ENCODE measurements at places on chromosomes 2 and 18.

DNA sequence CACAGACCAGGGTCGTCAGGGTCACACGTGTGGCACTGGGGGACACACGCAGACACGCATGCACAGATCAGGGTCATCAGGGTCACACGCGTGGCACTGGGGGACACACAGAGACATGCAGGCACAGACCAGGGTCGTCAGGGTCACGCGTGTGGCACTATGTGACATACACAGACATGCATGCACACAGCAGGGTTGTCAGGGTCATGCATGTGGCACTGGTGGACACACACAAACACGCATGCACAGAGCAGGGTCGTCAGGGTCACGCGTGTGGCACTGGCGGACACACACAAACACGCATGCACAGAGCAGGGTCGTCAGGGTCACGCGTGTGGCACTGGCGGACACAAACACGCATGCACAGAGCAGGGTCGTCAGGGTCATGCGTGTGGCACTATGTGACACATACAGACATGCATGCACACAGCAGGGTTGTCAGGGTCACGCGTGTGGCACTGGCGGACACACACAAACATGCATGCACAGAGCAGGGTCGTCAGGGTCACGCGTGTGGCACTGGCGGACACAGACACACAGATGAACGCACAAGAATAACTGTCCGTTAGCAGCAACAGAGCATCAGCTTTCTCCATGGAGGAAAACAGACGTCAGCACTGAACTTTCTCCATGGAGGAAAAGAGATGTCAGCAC is 34.9 kb downstream of the HDAC4 start:
- no peak for DNase-seq

- no peak for DNase-seq
These were observed 45.6 kb upstream of the NRP2 start for GRCh38 chr2:205636549-205637319.

DNA sequence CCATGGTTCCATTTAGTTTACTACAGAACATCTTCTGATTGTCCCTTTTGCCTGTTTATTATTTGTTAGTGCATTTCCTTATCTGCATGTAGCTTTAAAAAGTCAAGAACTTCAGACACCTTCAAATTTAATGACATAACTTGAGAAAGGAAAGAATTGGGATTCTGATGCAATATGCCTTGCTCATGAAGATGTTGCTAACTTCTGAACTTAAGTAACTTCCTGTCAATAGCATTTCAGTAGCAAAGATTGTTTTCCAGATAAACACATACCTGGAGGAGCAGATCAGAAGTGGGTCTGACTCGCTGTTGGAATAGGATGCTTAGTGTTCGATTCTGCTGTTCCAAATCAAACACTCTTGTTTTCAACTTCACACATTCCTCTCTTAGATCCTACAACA is 190.2 kb upstream of the LYPD1 start:
- no peak for DNase-seq

GRCh38 chr2:5365871-5366461 is 326.2 kb upstream of the SOX11 start:
- no peak for DNase-seq

DNA sequence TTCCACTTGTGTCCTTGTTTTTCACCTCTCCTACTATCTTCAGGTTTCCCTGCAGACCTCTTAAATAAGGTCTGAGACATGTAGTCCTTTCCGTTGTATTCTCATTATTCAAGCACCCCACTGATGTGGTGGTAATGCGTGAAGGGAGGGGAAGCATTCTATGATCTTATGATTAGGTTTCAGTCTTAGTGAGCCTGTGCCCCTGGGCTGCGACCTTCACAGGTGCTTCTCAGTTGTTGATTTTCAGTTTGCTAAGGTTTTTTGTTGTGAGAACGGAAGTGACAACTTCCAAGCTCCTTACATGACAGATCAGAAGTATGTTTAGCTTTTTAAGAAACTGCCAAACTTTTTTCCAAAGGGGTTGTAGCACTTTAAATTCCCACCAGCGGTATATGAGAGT is 41.3 kb downstream of the VPS54 start:
- DNase-seq: no peak

DNA sequence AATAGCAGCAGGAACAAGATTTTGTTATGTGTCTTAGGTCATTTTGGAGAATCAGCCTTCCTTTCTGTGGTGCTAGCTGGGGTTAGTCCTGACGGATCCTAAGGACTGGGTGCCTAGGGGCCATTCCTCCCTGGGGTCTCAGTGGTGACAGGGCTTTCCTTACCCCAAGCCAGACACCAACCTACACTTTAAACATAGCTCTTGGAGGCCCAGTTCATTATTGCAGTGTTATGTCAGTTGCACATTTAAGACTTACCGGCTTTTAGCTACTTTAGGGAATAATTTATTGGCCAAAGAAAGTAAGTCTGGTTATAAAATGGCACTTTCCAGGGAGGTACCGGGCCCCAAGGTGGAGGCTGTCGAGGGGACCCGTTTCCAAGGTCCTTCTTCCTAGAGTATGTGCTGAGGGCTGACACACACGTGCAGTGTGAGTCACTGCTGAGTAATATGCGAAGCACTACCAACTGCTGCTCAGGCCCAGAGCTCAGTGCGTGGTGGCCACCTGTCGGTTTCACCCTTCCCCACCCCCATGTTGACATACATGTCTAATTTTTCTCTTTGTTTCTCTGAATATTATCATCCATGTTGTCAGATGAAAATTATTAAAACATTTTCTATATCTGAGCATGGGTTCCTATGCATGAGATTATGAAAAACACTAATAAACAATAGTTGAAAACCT is 37.0 kb upstream of the GRHL1 start:
- DNase-seq: no peak

- no peak for DNase-seq
These were observed 179.1 kb downstream of the ERBB4 start for GRCh38 chr2:212359425-212360067.

DNA sequence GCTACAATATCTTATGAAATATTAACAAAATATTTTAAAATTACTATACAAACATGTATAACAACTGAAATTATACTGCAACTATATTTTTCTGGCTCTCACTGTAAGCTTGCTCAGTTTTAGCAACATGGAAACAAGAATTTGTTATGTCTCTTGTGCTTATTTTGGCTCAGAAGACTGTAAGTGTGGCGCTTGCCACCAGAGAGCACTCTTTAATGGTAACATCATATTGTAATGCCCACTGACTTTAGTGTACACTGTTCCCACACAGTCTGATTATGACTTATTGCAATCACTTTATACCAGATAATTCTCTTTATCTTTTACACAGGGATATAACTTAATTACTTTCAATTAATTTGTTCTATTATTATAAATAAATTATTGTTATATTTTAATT is 1500.6 kb upstream of the TMEFF2 start:
- no peak for DNase-seq

- DNase-seq: no peak
These were observed 9.8 kb downstream of the TUBB6 start for GRCh38 chr18:12317664-12318333.

GRCh38 chr2:239302808-239303557 is 97.8 kb downstream of the HDAC4 start:
- no peak for DNase-seq

DNA sequence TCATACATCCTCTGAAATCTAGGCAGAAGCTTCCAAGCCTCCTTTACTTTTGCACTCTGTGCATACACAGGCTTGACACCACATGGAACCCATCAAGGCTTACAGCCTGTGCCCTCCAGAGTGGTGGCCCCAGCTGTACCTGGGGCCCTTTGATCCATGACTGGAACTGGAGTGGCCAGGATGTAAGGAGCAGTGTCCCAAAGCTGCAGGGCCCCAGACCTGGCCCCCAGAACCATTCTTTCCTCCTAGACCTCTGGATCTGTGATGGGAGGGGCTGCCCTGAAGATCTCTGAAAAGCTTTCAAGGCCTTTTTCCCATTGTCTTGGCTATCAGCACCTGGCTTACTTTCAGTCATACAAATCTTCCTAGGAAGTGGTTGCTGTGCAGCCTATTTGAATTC is 63.1 kb upstream of the NOL4 start:
- DNase-seq: no peak

DNA sequence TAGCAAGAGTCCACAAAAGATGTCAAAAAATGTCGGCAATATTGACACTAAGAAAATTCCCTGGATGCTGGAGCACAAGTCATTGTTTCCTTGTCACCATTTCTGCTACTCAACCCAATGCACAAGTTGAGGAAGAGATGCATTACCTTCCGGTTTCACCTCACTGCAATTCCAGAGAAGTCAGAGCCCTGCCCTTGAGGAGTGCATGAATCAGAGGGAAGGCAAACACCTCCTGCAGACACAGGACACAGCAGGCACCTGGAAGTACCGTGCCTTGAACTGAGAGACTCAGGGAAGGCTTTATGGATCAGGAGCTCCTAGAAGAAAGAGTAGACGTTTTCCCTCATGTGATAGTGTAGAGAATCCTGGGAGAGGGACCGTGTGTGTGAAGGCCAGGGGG is 62.7 kb upstream of the ARL4C start:
- no peak for DNase-seq

- DNase-seq: no peak
These were observed 30.1 kb downstream of the SPRED2 start for GRCh38 chr2:65402323-65402722.

DNA sequence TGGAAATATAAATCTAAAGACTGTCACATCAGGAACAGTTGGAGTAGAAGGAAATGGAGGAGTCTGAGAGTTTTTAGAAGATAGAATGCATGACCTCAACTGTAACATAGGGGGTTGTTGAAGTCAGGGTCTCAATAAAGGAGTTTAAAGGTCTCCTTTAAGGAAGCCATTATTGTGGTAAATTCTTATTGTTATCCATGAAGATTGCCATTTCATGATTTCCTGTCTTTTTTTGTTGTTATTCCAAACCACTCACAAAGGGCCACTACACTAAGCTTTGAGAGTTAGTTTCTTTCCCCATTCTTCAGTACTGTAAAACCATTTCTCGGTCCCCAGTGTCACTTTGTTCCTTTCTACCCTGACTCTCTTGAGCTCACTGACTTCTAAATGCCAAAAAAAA is 134.0 kb downstream of the DTNA start:
- DNase-seq: no peak

DNA sequence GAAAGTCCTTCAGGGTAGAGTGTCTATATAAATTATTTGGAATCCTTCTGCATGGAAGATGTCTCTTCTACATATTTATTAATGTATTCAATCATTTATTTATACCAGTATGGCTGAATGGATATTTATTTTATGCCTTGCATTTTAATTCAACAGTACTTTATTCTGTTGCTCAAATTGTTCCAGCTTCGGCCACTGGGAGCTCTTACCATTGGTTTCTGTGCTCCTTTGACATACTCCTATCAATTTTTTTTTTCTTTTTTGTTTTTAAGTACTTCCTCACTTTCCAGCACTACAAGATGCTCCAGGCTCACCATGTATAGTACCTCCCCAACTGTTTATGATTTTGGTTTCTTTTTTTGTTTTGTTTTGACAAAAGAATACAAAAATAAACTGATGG is 39.4 kb upstream of the WIPF1 start:
- no peak for DNase-seq

- no peak for DNase-seq
These were observed 26.5 kb upstream of the PIK3C3 start for GRCh38 chr18:41928581-41928980.

DNA sequence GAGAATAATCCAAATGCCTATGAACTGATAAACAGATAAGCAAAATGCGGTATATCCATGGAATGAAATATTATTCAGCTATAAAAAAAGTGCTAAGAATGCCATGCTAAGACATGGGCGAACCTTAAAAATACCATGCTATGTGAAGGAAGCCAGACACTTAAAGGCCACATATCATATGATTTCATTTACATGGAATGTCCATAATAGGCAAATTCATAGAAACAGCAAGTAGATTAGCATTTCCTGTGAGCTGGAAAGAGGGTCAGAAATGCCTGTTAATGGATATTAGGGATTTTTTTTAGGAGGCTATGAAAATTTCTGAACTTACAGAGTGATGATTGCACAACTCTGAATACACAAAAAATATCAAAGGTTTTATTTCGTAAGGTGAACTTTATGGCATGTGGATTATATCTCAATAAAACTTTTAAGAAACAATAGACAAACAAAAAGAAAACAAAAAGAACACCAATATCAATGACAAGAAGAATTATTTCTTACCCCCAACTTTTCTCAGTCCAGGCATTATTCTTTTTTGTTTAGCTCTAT is 1207.7 kb downstream of the SUCLG1 start:
- DNase-seq: no peak

DNA sequence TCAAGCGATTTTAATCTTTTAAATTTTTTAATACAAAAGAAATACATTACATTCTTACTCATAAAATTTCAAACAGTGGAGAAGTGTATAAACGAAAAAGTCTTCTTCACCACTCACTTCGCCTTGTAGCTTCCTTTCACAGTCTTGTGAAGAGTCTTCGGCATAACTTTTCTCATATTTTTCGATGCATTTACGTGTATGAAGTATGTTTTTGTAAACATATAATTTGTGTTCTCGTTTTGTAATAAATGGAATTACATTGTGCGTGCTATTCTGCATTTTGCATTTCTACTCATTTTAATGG is 1.1 kb downstream of the SP140L start:
- DNase-seq: no peak

GRCh38 chr2:226828191-226828590 is 7.7 kb upstream of the RHBDD1 start:
- no peak for DNase-seq

DNA sequence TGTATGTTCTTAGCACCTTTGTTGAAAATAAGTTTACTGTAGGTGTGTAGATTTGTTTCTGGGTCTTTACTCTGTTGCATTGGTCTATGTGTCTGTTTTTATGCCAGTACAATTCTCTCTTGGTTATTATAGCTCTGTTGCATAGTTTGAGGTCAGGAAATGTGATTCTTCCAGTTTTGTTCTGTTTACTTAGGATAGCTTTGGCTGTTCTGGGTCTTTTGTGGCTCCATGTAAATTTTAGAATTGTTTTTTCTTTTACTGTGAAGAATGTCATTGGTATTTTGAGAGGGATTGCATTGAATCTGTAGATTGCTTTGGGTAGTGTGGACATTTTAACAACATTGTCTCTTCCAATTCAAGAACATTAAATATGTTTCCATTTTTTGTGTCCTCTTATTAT is 69.1 kb downstream of the ANKRD62 start:
- DNase-seq: no peak

DNA sequence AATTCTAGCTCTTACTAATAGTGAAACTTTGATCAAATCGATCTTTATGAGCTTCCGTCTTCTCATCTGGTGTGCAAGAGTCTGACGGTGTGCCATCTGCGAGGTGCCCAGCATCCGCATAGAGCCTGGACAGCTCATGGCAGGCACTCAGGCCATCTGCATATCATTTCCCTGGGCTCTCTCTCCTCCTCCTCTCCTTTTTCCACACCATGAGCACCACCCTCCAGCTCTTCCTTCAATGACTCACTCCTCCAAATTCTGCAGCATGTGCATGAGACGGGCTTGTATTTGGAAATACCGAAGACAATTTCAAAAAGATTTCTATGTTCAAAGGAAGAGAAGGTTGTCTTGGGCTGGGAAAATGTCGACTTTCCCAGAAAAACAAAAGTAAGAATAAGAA is 161.1 kb downstream of the CCBE1 start:
- DNase-seq: no peak

DNA sequence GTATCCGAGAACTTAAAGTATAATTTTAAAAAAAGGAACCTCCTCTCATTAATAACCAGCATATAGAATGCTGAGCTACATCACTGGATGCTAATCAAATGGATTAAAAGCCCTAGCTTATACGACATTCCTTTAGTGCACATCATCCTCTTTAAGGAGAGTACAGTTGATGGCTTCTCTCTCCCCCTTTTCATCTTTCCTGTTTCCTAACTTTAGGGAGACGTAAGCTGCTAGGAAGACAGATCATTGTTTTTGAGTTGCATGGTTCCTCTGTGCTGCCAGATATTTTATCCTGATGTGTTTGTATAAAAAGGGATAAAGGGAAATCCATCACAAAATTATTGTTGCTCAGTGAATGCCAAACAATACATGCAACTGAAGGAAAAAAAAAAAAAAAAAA is 94.2 kb downstream of the SLC8A1 start:
- no peak for DNase-seq
